Left kidney (tissue), 8 donors: ENCODE measurements at places on chromosomes 1 and 21. TPM values are rescaled to one million over a fixed set of nuclear protein-coding genes. Genes with fewer than 3 reads are reported as not detected.

DNA sequence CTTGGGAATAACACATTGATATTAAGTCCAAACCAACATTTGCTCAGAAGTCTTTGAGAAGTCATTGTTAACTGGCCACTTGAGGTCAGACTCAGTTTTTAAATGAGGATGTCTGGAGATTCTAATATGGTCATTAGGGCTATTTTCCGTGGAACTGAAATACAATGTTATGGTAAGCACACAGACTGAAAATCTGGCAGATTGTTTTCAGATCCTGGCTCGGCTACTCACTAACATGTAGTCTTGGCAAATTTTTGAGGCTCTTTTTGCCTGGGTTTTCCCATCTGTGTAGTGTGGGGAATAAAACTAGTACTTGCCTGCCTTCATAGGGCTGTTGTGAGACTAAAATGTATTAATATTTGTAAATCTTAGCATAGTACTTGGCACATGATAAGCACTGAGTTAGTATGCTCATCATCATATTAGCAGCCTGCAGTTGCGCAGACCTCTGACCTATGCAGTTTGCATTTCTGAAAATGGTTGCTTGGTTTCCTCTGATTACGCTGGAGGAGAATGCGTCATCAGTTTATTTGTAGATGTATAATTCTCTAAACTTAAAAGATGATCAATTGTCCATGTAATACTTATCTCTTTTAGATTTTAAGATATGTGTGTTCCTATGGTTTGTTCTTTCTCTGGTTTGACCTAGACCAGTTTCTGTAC lies 100.8 kb downstream of the C1orf21 start:
- DNase-seq, result no peak

The GBP2 gene
- 2.9 TPM for polyA plus RNA-seq

GRCh38 chr1:25695771-25696311 lies 79.2 kb downstream of the MAN1C1 start:
- DNase-seq, result no peak

- DNase-seq, result no peak
These were observed 88.3 kb downstream of the LRRC40 start for GRCh38 chr1:70117046-70117445.

DNA sequence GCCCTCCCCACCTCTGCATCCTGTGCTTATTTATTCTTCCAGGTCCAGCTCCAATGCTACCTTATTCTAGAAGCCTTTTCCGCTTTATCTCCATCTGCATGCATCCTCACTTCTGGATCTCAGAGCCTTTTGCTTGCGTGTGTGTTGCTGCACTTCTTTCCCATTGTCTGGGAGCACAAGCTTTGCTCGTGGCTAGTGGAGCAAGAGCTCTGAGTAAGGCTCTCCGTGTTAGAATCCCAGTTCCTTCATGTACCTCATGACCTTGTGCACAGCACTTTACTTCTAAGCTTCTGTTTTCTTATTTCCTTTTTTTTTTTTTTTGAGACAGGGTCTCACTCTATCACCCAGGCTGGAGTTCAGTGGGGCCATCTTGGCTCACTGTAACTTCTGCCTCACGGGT lies 140.0 kb upstream of the POU3F1 start:
- no peak for DNase-seq

DNA sequence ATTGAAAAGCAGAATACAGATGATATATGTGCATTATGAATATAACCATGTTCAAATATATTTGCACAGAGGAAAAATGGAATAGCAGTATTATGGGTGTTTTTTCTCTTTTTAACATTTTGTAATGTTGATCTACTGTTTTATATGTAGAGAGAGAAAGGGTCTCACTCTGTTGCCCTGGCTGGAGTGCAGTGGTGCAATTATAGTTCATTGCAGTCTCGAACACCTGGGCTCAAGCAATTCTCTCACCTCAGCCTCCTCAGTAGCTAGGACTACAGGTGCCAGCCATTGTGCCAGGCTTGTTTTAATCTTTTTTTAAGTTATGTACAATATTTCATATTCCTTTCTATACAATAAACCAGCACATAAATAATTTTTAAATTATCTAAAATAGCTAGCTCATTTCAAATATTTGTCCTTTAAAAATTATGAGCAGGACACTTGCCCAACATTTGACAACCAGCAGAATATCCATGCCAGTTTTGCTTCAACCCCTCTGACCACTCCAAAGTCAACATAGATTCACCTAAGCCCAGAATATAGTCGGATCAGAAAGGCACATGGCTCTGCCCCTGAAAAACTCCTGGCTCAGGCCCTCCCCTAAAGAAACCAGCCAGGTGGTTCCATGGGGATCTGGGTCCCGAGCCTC lies 29.8 kb downstream of the ZNF281 start:
- DNase-seq, result no peak

- no peak for DNase-seq
These were observed 1.5 kb downstream of the L1TD1 start for GRCh38 chr1:62196086-62196690.

- peak; percentile 30 for DNase-seq
These were observed 954 bp downstream of the MARK1 start for GRCh38 chr1:220528679-220529501.

The IL20 gene
- polyA plus RNA-seq, result not detected

- no peak for DNase-seq
These were observed 65.7 kb upstream of the APP start for GRCh38 chr21:26236281-26236680.

The SYT6 gene
- 2.3 TPM for polyA plus RNA-seq

DNA sequence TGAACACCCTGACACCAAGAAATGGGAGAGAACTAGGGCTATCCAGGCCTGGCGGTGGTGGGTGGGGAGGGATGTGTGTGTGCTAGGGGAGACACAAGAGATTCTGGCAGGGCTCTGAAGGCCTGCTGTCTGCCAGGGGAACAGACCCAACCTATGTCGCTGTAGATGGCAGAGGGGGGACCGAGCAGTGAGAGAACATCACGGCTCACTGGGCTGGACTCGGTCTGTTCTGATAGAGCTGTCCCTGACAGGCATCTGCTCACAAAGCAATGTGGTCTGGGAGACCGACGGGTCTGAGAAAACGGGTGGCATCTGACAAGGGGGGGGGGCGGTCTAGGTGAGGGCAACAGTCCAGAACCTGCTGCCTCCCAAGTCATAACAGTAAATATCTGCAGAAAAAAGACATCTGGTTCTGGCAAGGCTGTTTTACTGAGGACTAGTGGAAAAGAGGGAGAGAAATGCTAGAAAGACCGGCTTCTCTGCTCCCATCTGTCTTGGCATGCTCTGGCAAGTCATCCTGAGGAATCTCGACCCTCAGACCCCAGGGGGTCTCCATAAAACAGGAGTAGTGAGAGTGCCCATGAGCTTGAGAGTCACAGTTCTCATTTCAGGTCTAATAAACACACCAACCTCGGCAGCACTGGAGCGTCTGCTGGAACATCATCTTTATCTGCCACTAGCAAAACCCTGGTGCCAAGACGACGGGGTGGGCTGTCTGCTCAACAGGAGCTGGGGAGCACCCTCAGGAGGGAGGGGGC lies 36.5 kb downstream of the SLC66A1 start:
- no peak for DNase-seq

The ADAMTS5 gene
- 23.3 TPM for polyA plus RNA-seq

- no peak for DNase-seq
These were observed 4.5 kb downstream of the ETS2 start for GRCh38 chr21:38810034-38810825.

DNA sequence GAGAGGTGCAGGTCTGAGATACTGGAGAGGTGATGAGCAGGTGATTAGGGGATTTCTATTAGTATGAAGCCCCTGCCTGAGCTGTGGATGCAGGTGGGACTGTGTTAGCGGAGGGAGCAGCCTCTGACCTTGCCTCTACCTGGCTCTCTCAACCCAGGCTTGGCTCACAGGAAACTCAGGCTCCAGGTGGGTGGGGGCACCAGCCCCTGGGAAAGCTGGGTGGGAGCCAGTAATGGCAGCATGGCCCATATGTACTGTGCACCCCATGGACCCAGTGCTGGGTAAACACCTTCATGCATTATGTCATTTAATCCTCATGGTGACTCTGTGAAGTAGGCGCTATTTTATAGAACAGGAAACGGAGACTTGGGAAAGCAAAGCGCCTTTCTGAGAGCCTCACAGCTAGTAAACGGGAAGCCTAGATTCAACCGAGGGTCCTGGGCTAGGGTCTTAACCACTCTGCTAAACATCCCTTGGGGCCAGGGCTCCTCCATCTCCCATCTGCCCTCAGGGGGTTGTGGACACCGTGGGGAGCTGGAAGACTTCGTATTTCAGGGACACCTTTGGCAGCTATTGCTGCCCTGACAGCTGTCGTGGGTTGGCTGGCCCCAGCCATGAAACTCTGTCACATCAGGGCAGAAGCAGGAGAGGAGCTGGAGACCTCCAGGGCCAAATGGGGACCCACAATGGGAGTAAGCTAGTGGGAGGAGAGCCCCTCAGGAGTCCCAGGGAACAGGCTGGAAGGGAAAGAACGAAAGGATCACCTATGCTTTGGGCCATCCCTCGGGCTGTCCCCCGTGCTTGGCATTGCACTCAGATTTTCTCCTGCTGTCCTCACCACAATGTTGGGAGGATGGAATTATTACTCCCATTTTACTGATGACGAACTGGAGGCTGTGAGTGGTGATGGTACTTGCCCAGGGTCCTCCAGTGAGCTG lies 59.6 kb upstream of the CSF3R start:
- DNase-seq, result no peak

- DNase-seq, result no peak
These were observed 388.2 kb downstream of the PTPRU start for GRCh38 chr1:29624320-29625083.

The NT5C1A gene
- 1.00 TPM for polyA plus RNA-seq

The FMO3 gene
- 0.28 TPM for polyA plus RNA-seq

GRCh38 chr1:157773493-157774350 lies 3.2 kb downstream of the FCRL2 start:
- DNase-seq, result no peak

The ZNF593OS gene
- polyA plus RNA-seq, result 1.4 TPM

DNA sequence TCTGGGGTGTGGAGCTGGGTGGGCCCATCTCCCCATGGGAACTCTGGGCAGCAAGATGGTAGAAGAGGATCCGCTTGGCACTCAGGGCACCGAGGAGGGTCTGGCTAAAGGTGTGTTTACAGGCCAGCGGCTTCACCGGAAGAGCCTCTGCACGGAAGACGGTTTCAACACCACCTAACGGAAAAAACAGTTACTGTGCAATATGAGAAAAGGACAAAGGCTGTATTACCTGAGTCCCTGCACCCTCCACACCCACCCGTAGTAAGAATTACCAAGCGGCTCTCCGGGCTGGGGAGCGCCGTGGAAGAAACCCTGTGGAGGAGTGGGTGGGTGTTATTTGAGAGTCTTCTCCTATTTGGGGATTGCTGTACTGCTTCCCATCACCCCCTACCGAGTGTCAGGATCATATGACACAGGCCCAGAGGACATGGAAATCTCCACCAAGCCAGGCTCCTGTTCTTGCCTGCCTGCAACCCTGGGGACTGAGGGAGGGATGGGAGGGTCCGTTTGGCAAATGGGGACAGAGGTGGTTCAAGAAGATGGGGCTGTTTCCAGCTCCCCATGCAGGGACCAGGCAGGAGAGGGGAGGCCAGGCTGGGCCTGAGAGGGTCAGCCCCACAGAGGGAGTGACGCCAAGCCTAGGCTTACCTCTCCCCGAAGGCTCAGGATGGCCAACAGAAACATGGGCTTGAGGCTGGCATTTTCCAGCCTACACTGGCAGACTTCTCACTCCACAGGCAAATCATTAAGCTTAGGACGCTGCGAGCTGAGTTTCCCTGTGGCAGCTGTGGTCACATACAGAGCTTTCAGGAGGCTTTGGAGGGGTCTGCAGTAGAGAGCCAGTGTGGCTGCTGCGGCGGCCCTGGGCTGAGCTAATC lies 203.5 kb upstream of the TMEM51 start:
- DNase-seq, result no peak

The APCS gene
- not detected for polyA plus RNA-seq

DNA sequence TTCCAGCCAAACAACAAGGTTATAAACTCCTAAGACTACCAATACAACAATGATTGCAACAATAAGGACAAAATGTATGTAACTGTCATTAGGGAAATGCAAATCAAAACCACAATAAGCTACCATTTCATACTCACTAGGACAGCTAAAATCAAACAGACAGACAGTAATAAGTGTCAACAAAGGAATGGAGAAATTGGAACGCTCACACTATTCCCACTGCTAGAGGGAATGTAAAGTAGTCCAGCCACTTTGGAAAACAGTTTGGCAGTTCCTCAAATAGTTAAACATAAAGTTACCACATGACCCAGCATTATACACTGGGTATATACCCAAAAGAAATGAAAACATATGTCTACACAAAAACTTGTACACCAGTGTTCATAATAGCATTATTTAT lies 9.3 kb downstream of the PRKAB2 start:
- DNase-seq, result no peak

The SMIM1 gene
- polyA plus RNA-seq, result 6.6 TPM

- DNase-seq, result no peak
These were observed 71.4 kb upstream of the ABCG1 start for GRCh38 chr21:42147386-42148020.

- no peak for DNase-seq
These were observed 22.2 kb downstream of the VAV3 start for GRCh38 chr1:107942814-107943213.

GRCh38 chr1:14529475-14529874 lies 69.0 kb upstream of the KAZN start:
- DNase-seq, result no peak

DNA sequence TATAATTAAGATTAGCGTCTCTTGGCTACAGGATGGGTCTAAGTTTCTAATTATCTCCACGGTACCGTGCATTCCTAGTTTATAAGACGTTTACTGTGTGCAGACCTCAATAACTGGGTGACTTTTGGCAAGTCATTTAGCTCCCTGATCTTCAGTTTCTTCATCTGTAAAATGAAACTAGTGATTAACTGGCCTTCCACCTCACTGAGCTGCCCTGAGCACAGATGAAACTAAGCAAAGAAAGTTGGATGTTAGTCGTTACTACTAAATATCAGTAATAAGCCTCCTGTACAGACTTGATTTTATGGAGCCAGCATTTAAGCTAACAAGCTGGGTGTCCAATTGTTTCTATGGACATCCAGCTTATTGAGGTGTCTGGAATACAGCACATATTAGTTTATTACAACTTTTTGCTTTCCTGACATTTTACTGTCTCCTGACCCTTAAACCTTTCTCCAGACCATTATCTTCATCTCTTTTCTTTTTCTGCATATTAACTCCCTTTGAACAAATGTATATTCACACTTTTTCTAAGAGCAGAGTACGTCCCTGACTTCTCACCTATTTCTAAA lies 1.1 kb downstream of the CR2 start:
- DNase-seq, result no peak

The SLC1A7 gene
- 0.05 TPM for polyA plus RNA-seq

The KANK4 gene
- polyA plus RNA-seq, result 23.4 TPM

The NOS1AP gene
- polyA plus RNA-seq, result 10.7 TPM

DNA sequence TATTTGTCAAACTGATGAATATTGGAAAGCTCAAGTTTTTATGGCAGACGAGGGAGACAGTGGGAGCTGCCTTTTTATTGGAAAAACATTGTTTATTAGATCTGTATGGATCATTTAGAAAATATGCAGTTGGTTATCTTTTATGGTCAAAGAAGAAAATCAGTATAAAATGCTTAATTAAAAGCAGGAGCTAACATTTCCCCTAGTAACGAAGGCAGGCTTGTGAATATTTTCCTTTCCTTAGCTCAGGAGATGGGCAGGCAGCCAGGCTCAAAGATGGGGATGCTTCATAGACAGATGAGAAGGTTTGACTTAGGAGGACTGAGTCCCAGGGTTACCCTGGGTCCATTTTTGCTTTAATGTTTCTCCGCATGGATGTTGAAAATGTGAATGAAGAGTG lies 26.0 kb downstream of the ROR1 start:
- DNase-seq, result no peak

The RORC gene
- polyA plus RNA-seq, result 0.80 TPM
